Hematopoietic multipotent progenitor cell treated with erythropoietin and hydrocortisone succinate and interleukin-3 and kit ligand, for 8 days (in vitro differentiated cells): ENCODE measurements at places on chromosomes 1 and 21.

GRCh38 chr1:233240371-233240770 lies 55.2 kb downstream of the PCNX2 start:
- no peak for DNase-seq

DNA sequence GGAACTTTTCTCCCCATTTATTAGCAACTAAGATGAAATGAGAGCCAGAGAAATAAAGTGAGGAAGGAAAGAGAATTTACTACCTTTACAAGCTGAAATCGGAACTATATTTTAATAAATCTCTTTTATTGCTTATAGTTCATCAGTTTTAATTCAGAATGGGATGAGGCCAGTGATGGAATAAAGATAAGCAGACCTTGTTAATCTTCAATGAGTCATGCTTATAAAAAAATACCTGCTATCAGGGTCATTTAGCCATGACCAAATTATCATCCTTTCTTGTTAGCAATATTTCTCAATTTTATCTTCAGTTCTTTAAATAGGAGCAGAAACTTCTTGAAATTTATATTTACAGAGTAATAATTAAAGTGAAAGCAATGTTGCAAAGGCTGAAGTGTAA lies 26.1 kb downstream of the RGS4 start:
- DNase-seq: no peak

GRCh38 chr1:177907000-177907399 lies 62.9 kb downstream of the SEC16B start:
- DNase-seq: no peak

GRCh38 chr1:2845869-2846268 lies 44.4 kb upstream of the TTC34 start:
- DNase-seq: no peak

- DNase-seq: peak; percentile 24
These were observed 3.1 kb downstream of the C1orf162 start for GRCh38 chr1:111476761-111477309.

GRCh38 chr1:184563308-184563707 lies 176.5 kb downstream of the C1orf21 start:
- peak; percentile 36 for DNase-seq

DNA sequence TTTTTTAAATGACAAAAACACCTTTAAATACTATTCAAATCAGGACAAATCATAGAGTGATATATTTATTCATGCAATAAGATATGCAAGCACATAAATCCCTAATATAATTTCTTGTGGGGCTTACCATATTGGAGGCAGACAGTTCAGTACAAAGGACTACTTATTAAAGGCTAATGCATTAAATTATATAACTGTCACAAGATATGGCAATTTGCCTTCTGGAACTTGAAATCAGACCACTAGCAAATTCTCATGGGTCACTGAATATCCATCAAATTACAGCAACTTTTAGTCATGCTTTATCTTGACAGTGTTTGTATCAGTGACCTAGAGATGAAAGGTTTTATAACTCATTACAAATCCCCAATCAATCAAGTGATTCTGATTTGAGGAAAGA lies 54.1 kb upstream of the NCAM2 start:
- no peak for DNase-seq

- DNase-seq: no peak
These were observed 6.3 kb upstream of the FOXD2 start for GRCh38 chr1:47431534-47431933.

DNA sequence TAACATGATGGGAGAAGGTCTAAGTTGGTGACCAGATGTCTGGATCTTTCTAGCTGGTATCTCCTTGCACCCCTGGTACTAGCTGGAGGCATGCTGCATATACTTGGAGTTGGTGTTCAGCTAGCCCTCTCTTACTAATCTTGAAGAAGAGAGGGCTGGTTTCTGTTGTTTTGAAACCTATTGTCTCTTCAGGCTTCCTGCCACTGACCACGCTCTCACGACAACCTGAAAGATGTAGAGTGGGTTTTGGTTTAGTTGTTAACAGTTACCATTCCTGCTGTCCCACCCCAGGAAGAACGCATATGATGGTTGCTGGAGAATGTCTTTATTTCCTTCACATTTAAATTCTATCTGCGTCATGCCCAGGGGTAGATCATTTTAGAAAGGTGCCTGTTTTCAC lies 3.6 kb downstream of the MAN1C1 start:
- DNase-seq: no peak

DNA sequence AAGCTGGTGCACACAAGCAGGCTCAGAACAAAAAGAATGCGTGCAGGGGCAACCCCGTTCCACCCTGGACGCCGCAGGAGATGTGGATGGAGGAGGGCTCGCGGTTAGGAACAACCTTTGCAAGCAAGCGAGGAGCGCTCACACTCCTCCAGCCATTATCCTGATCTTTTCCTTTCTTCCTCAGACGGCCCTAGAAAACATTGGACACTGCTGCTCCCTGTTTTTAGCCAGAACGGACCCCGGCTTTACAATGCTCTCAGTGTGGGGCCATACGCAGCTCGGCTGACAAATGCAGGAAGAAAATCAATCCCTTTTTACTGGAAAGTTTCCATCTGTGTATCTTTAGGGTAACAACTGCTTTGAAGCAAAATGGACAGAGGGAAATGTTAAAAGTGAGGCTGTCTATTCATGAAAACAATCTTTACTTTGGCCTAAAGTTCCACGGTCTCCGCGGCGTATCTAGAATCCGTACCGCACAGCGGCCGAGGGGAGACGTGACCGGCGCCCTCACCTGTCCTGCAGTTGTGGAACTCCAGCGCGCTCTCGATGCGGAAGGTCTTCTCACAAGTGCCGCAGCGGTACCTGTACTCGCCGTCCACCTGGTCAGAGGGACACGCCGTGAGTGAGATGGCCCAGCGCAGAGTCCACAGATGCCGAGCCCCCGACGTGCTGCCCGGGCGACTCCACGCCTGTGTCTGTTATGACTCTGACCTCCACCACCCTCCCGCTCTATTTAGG lies 44.0 kb downstream of the PRDM15 start:
- no peak for DNase-seq

DNA sequence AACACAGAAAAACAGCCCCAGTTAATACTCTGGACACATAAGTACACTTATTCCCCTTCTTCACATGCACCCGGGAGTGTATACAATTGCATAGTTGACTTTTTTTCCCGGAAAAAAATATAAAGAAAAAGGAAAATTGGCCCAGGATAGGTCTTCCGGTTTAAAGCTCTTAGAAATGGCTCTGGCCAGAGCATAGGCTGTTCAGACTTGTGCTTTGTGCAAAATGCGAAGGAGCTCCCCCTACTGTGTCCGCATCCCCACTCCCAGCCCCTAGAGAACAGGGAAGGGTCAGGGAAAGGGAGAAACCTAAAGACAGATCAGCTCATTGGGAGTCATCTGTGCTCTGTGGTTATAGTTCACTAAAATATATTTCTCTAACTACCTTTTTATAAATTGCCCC lies 5.5 kb upstream of the MTMR11 start:
- DNase-seq: no peak

DNA sequence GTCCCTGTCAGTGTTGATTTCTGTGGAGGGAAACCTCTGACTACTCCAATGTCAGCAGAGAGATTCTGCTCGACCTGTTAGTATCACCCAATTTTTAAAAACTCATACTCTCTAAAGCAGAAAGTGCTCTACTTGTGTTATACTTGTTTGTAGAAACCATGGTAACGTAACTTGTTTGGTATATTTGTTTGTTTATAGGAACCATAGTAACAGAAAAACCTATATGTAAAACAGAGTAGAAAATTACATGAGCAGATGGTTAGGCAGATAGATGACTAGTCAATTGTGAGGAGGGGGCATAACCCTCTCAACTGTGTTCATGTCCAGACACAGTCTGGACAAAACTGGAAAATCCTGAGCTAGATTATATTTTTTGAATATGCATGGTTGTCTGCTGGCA lies 6.7 kb downstream of the TRIM45 start:
- no peak for DNase-seq

DNA sequence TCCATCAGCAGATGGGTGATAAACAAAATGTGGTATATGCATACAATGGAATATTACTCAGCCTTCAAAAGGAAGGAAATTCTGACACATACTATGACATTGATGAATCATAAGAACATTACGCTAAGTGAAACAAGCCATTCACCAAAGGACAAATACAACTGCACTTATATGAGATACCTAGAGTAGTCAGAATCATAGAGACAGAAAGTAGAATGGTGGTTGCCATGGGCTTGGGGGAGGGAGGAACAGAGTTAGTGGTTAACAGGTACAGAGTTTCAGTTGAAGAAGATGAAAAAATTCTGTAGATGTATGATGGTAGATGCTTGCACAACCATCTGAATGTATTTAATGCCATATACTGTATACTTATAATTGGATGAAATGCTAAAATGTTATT lies 39.1 kb upstream of the KCNK2 start:
- DNase-seq: no peak

GRCh38 chr1:30041741-30042437 lies 681.5 kb downstream of the MATN1 start:
- no peak for DNase-seq

- DNase-seq: no peak
These were observed 990 bp downstream of the VWA5B1 start for GRCh38 chr1:20291645-20292084.

DNA sequence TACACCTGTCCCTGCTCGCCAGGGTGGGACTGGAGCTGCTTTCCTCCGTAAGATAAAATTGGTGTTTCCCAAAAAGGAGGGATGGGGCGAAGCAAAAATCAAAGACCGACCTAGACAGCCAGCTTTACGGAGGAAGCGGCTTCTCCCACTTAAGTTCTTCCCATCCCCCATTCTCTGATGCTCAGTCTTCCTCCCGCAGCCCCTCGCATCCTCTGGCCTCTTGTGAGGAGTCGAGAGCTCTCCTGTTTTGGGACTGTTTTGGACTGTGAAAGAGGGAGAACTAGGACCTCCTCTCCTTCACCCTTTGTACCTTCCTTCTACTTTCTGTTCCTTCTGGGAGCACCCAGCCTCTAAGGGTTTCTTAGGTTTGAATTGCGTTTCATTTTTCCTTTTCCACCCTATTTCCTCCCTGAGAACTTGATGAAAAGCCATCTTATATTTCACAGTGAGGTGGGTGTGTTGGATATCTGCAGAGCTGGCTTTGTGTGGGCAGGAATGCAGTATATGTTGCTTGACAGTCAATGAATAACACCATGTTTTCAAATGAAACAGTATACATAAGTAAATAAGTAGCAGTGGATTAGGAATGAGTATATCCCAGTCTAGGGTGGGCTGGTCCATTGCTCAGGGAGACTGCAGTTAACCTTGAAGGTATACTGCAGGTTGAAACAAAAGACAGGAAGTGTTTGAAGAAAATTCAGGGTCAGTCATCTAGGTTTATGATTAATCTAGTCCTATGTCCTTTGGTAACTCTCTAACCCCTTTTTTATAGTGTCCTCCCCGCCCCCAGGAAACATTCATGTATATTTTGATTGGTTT lies 848 bp downstream of the CTTNBP2NL start:
- no peak for DNase-seq

DNA sequence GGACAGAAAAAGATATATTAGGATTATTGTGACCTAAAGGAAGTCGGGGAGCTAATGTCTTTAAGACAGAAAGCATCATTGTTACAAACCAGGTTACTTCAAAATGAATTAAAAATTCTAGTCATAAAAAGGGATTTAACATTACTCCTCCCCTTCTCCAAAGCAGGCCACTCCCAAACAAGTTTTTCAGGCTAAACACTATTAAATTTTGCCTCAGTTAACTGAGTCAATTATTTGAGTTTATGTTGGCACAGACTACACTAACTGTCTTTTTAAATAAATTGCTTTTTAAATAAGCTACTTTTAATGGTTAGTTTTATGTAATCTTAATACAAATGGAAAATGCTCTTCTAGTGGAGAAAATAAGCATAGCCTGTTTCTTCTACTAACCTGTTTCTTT lies 395.0 kb upstream of the DUSP10 start:
- DNase-seq: no peak
